ENCODE measurements at places on chromosomes 6 and 20. TPM values are rescaled to one million over a fixed set of nuclear protein-coding genes. Genes with fewer than 3 reads are reported as not detected.

TREML1 gene
- not detected for total RNA-seq

TNF gene
- not detected for total RNA-seq

C20orf202 gene
- not detected for total RNA-seq

UST gene
- total RNA-seq = 29.4 TPM

C20orf204 gene
- total RNA-seq = 14.4 TPM

SRC gene
- 32.4 TPM for total RNA-seq

C6orf163 gene
- total RNA-seq = 4.5 TPM

HDGFL1 gene
- total RNA-seq = not detected

SERAC1 gene
- 5.9 TPM for total RNA-seq

ARFGEF2 gene
- 28.4 TPM for total RNA-seq

ASIP gene
- total RNA-seq = 3.3 TPM

MYCT1 gene
- 21.3 TPM for total RNA-seq

RBBP9 gene
- 7.6 TPM for total RNA-seq

ACTL10 gene
- 3.8 TPM for total RNA-seq

NHSL1 gene
- total RNA-seq = 15.9 TPM

SIGLEC1 gene
- total RNA-seq = 33.9 TPM

TMEM30A gene
- 75.7 TPM for total RNA-seq

CLDN20 gene
- 2.9 TPM for total RNA-seq

All from tibial nerve (tissue), 4 donors.